Left ventricle myocardium inferior (tissue), 1 donor: ENCODE measurements at places on chromosomes 2 and 18. TPM values are rescaled to one million over a fixed set of nuclear protein-coding genes. Genes with fewer than 3 reads are reported as not detected.

DNA sequence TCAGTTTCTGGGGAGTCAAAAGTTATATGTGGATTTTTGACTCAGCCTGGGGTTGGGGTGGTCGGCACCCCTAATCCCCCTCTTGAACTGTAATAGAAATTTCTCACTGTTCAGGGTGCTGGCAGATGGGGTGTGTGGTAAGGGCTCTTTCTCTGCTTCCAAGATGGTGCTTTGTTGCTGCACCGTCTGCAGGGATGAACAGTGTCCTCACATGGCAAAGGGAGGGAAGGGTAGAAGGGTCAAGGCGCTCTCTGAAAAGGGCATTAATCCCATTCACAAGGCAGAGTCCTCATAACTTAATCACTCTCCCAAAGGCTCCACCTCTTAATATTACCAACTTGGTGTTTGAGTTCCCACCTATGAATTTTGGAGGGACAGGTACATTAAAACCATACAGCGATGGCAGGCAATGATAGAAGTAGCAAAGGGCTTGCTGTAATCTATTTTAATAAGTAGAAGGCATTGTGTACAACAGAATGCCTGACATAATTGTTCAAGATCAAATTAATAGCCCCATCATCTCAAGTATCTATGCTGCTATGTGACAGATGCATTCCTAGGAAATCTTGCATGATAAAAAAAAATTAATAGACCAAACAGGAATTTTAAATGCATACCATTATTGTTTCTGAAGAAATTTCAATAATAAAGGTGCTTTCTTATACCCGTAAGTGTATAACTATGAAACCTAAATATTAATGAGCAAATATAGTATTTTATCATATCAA lies 28.1 kb downstream of the MMADHC start:
- no peak overlapping the region for H3K27ac ChIP-seq
- H3K36me3 ChIP-seq: no peaks in the 10 kb centered on the region
- H3K27me3 ChIP-seq: no peaks in the 10 kb centered on the region
- DNase-seq: no peak
- H3K4me3 ChIP-seq: no peak overlapping the region

- H3K27ac ChIP-seq: no peak overlapping the region
- DNase-seq: no peak
- H3K4me1 ChIP-seq: no peaks in the 10 kb centered on the region
- H3K4me3 ChIP-seq: no peak overlapping the region
Observed at GRCh38 chr2:30714811-30715709, 92.2 kb downstream of the CAPN13 start.

Gene CCDC121
- total RNA-seq: 6.8 TPM

DNA sequence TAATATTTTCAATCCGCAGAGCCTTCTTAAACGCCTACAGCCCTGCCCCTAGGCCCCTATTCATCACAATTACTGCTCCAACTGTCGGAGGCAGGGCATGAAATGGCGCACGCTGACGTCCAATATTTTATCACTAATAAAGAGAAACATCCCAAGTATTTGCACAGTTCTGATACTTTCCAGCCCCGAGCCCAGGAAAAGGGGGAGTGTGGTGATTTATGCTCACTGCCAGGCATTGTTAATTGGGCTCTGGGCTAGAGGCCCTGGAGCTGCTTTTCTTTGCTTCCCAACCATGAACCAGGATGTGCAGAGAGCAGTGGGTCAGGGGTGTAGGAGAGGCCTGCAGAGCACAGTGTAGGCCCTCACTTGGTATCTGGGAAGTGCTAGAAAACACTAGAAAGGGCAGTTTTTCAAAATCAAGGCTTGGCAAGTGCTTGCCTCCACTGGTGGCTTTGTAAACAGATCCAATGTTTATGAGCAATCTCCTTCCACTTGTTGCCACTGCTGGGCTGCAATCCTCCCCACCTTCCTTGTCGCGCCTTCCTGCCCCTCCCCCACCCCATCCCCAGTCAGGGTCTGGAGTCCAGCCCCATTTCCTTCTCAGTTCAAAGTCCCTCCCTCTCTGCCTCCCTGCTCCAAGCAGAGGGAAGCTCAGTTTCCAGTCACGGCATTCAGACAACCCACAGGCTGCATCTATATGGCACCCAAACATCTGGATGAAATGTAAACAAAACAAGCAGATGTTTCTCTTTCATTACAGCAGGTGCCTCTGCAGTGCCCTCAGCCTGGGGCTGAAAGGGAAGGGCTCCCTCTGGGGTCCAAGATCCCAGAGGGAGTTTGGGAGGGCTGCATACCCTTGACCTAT lies 83.9 kb upstream of the PKDCC start:
- no peaks in the 10 kb centered on the region for H3K27me3 ChIP-seq
- H3K36me3 ChIP-seq: no peaks in the 10 kb centered on the region
- peak; percentile 65 for DNase-seq
- no peak overlapping the region for H3K4me3 ChIP-seq

GRCh38 chr2:218607436-218608115 lies at the start of gene PLCD4:
Gene PLCD4 (plus strand): TSS chr2:218607899. CDS start chr2:218615740, 7,841 bp downstream.
- peak within 1 kb of the TSS; percentile 6 for H3K27ac ChIP-seq
- DNase-seq: no peak
- H3K4me1 ChIP-seq: peaks cover 14% of the 10 kb centered on the region
- H3K4me3 ChIP-seq: peak within 1 kb of the TSS; percentile 42
- H3K36me3 ChIP-seq: no peaks in the 10 kb centered on the region

Gene ANKRD29
- 9.2 TPM for total RNA-seq

Gene SIX3
- not detected for total RNA-seq

GRCh38 chr2:58702302-58702885 lies 461.3 kb upstream of the FANCL start:
- H3K27me3 ChIP-seq: no peaks in the 10 kb centered on the region
- H3K4me1 ChIP-seq: no peaks in the 10 kb centered on the region
- no peak for DNase-seq
- no peak overlapping the region for H3K4me3 ChIP-seq

DNA sequence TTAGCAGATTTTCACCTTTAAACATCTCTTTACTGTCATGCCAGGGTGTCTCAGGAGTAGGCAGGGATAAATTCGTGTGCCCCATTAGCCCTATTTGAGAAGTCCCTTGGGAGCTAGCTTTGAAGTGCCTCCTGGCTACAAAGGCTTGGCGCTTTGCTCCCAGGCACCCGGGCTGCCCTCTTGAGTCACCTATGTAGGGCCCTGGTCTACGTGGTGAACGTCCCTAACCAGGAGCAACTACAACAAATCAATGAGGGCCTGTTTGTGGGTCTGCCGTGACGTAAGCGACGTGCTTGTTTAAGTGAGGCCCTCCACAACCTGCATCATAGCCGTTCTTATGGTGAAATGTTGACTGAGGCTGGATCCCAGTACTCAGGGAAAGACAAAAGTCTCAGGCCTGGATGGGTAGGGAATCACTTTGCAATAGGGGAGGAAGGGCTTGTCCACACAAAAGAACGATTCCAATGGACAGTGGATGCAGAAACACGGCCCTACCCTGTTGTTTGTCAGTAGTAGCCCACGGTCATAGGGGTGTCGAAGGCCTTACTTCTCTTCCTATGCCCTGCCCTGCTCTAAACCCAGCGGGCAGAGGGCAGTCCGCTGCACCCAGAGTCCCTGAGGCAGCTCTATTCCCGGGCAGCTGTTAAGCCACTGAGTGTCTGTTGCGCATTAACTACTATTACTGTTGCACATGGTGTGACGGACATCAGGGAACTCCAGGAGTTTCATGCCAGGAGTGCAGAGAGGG lies 93.9 kb downstream of the INHBB start:
- peaks cover 17% of the 10 kb centered on the region for H3K4me1 ChIP-seq
- H3K4me3 ChIP-seq: no peak overlapping the region
- H3K36me3 ChIP-seq: no peaks in the 10 kb centered on the region
- no peak overlapping the region for H3K27ac ChIP-seq
- peaks cover 77% of the 10 kb centered on the region for H3K27me3 ChIP-seq

DNA sequence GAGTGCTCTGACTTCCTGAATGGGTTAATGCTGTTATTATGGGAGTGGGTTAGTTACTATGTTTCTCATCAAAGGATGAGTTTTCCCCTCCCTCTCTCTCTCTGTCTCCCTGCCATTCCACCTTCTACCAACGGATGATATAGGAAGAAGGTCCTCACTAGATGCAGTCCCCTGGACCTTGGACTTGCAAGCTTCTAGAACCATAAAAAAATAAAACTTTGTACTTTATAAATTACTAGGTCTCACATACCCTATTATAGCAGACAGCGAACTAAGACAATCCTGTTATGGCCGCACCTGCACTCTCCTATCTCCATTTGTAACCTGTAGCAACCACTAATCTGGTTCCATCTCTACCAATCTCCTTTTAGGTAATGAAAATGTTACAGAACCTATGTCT lies 564.9 kb downstream of the CNTNAP5 start:
- H3K27ac ChIP-seq: no peak overlapping the region
- H3K4me3 ChIP-seq: no peak overlapping the region
- no peaks in the 10 kb centered on the region for H3K36me3 ChIP-seq
- no peaks in the 10 kb centered on the region for H3K4me1 ChIP-seq
- no peaks in the 10 kb centered on the region for H3K27me3 ChIP-seq

- H3K4me1 ChIP-seq: peaks cover 48% of the 10 kb centered on the region
- H3K4me3 ChIP-seq: peak overlapping the region; percentile 95
- peak overlapping the region; percentile 98 for H3K27ac ChIP-seq
- no peaks in the 10 kb centered on the region for H3K36me3 ChIP-seq
Observed at GRCh38 chr2:97996679-97997078, 931 bp upstream of the TMEM131 start.
